ENCODE measurements at places on chromosomes 13 and 19.

GRCh38 chr19:42693760-42694350 is 46.4 kb downstream of the PSG3 start:
- DNase-seq = no peak

DNA sequence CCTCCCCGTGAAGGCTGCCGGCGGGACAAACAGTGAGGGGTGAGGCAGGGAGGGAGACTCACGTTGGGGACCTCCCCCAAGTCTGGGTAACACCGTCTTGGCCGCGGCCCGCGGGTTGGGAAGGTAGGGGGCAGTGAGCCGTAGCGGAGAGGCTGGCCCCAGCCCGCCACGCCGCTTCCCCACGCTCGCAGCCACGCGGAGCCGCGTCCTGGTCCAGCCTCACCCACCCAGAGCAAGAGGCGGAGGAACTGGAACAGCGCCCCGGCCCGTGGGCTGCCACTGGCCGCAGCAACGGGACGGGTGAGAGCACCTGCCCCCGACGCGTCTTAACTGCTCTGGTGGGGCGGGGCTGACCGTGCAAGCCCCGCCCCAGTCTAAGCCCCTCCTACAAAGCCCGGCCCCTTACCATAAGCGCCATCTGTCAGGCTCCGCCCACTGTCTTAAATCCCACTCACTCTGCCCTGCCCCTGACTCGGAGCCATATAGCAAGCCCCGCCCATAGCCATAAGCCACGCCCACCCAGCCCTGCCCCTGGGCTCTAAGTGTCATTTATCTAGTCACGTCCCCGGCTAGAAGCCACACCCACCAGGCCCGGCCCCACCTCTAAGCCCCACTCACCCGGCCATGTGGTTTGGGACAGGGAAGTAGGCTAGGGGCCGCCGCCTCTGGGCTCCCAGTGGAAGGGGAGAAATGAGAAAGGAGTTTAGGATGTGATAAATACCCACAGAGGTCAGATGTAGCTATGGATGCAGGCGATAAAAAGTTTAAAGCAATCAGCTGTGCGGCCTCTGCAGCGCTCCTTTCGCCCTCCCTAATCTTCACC is 2.1 kb upstream of the CCL25 start:
- DNase-seq = no peak

GRCh38 chr13:51970349-51970748 is 40.9 kb downstream of the ATP7B start:
- DNase-seq = no peak

DNA sequence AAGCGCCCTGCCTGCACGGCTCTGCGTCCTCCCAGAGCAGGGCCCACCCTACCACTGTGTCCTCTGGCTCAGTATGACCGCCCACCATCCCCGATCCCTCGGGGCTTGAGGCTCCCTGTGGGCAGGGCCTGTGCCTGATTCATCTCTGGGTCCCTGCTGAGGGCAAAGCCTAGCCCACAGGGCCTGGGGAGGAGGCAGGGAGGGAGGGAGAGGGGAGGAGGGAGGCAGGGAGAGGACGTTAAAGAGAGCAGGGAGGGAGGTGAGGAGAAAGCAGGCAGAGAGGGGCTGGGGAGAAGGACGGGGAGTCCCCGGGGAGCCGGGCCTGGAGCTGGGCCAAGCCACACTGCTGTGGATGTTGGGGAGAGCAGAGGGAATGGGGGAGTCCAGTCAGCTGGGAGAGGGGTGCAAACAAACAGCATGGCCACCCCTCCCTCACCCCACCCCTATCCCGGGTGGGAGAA is 4.0 kb upstream of the ERFL start:
- no peak for DNase-seq

GRCh38 chr13:43085545-43085944 is 62.2 kb downstream of the DNAJC15 start:
- no peak for DNase-seq

DNA sequence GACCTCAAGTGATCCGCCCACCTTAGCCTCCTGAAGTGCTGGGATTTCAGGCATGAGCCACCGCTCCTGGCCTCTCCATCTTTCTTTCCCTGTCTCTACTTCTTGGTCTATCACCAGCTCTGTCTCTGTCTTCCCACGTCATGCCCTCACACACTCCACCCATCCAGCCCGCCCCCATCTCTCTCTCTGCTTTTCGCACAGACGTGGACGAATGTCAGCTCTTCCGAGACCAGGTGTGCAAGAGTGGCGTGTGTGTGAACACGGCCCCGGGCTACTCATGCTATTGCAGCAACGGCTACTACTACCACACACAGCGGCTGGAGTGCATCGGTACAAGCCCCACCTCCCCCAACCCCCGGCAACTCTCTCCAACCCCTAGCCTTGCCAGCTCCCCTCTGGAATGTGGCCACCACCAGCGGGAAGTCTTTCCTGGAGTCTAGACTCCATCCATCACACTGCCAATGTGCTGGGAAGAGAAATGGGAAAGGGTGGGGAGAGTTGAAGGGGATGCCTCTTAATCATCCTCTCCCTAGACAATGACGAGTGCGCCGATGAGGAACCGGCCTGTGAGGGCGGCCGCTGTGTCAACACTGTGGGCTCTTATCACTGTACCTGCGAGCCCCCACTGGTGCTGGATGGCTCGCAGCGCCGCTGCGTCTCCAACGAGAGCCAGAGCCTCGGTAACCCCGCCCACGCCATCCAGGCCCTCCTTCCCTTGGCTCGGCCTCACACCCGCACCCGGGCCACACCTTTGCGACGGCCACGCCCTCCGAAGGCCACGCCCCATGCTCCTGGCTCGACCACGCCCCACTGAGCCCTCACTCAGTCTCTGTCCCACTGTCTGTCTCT is 22.5 kb downstream of the LTBP4 start:
- no peak for DNase-seq

DNA sequence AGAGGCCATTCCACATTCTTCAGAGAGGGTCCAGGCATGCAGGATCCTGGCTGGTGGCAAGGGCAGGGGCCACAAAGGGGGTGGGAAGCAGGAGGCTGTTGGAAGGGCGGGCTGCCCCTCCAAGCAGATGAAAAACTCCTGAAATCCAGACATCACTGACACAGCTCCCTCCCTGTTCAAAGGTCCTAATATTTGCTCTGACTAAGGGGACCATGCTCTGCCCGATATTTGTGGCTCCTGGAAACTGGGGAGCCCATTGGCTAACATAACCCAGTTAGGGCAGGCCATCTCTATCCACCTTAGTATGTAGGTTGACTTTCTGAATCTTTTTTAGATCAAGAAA is 3.3 kb upstream of the CDX2 start:
- DNase-seq = no peak

DNA sequence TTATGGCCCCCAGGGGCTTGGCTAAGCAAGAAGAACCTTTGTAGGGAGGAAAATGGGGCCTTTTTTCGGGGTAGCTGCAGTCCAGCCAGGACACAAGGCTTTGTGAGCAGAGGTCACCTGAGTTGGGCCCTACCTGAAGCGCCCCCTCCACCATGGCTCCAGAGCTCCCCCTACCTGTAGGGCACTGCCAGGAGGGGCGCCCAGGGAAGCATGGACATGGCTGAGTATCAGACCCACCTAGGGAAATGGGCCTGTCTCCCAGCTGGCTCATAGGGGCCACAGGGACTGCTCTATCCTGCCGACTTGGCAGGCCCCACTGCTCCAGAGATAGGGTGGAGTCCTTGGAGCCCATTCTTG is 9.0 kb upstream of the CEBPA start:
- DNase-seq = no peak

- no peak for DNase-seq
Measured at GRCh38 chr19:12284631-12285030, 10.1 kb downstream of the ZNF44 start.

GRCh38 chr19:49968279-49968922 is 7.4 kb upstream of the SIGLEC11 start:
- DNase-seq = no peak

DNA sequence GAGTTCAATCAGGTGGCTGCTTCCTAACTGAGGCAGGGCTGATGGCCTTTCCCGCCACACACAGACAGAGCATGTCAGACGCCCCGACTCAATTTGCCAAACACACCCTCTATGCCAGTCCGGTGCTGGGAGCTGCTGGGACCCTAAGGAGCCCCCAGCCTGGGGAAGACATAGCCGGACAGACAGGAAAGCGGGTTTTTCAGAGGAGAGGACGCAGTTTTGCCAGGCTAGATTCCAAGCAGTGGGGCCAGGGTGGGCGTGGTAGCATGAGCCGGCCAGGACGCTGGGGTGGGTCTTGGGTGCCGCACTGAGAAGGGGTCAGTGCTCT is 19.8 kb downstream of the MAST3 start:
- DNase-seq = no peak

DNA sequence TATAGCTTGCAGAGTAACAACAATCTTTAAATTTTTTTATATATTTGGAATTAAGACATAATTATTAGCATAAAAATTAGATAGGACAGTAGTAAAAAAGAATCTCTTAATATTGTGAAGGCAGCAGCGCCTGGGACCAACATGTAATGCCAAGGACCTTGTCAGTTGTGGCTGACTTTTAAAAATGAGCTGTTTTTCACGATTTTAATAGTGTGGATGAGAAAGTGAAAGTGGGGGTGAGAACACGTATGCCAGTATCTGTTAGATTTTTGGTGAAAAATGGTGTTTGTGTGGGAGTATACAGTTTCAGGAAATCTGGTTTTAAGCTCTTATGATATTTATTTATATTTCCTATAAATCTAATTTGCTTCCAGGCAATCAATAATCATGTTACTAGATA is 125.2 kb downstream of the LMO7 start:
- DNase-seq = no peak

- peak; percentile 31 for DNase-seq
Measured at GRCh38 chr19:39833464-39834286, at the start of gene DYRK1B. DYRK1B (minus strand) TSS chr19:39834162; CDS start chr19:39831867, 2,295 bp downstream.

GRCh38 chr19:18980432-18981020 is 39.5 kb upstream of the HOMER3 start:
- no peak for DNase-seq
